ENCODE measurements at places on chromosomes 11 and 22.

- DNase-seq: no peak
Observed at GRCh38 chr11:83744620-83745192, 458.5 kb upstream of the CCDC90B start.

GRCh38 chr22:47445716-47446290 is 683.4 kb downstream of the TBC1D22A start:
- no peak for DNase-seq

DNA sequence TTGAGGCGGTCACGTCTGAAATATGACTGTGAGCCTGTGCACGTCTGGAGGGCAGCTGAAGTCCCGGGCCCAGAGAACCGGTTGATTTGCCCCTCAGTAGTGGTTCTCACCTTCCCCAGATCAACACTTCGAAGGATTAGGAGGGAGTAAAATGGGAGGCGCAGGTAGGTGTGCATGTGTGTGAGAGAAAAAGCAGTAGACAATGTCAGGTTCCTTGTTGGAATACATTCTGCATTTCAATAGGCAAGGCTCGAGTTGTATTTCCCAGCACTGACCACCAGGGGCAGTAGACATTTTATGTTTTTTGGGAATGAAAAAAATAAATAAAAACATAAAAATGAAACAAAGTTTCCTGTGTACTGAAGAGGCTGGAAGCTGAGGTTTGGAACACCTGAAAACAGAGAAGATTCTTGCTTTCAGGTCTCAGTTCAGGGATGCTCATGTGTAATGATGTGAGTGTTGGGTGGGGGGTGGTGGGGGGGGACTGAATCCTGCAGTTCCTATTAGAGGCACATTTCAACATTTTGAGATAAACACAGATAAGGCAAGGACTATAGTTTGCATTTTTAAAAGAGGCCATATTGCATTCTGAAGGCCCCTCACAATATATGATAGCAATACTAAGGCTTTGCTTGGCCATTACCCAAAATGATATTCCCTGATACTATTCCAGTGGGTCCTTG is 333.9 kb downstream of the CADM1 start:
- no peak for DNase-seq

DNA sequence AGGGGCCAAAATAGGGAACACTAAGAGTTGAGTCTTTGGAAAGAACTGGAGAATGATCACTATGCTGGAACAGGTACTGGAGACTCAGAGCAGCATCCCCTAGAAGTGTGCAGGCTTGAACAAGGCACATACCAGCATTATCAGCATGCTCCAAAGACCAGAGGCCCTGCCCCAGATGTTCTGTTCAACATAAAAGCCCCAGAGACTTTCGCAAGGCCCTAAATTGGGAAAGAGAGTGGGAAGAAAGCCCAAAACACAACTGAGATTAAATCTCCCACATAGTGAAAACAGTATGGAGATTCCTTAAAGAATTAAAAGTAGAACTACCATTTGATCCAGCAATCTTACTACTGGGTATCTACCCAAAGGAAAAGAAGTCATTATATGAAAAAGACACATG is 9.4 kb downstream of the CNGA4 start:
- DNase-seq: no peak

- no peak for DNase-seq
Observed at GRCh38 chr11:34986883-34987520, 70.6 kb downstream of the PDHX start.

- no peak for DNase-seq
Observed at GRCh38 chr11:16936643-16937042, 77.6 kb downstream of the PLEKHA7 start.

DNA sequence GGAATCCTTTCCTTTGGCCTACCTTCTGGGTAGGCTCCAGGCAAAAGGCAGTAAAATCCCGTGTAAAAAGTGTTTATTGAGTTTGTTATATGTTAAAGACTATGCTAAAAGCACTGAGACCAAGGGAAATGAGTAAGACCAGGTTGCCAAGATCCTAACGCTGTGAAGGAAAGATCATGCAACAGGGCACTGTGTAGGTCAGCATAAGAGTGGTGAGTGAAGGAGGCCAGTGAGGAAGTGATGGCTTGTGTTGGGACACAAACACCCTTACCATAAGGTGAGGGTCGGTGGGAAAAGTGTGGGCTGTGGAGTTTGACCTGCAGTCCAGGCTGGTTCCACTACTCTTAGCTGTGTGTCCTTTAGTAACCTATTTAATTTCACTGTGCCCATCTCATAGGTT is 202.1 kb downstream of the DBX1 start:
- no peak for DNase-seq

DNA sequence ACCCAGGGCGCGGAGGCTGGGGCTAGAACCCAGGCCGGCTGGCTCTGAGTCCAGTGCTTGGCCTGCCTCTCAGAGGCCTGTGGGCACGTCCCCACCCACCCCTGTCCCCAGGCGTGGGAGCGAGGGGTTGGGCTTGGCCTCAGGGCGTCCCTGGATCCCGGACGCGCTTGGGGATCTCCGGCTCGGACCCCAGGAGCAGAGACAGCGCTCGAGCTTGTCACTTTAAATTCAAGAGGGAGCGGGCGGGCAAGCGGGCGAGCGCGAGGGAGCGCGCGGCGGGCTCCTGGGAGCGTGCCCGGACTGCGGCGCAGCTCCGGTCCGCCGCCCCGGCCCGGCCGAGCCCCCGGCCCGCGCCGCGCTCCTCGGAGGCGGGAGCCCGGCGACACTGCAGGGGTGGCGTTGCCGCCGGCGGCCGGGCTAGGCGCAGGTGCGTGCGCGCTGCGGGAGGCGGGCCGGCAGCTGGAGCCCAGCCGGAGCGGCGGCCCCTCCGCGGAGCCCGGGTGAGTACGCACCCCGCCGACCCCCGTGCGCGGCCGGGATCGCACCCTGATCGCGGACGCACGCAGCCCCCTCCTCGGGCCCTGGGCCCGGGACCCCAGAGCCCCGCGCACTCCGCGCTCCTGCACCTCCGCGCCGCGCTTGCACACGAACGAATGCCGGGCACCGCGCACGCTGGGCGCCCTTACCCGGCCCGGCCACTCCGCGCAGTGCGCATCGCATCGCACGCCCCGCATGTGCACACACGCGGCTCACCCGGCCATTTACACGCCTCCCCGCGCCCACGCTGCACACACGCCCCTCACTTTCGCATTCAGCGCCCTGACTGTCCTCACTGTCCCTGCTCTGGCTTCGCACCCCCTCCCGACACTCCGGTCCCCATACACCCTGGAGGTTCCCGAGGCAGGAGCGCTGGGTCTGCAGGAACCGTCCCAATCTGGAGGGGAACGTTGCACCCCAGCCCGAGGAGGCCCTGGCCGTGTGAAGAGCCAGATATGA is at the start of gene SYT12:
SYT12 (plus strand) TSS at position 174 of the 996 bp plus-strand sequence. CDS start 7,011 bp downstream, outside the sequence.
- DNase-seq: no peak

- no peak for DNase-seq
Observed at GRCh38 chr11:117538263-117539135, 210.8 kb downstream of the CEP164 start.

DNA sequence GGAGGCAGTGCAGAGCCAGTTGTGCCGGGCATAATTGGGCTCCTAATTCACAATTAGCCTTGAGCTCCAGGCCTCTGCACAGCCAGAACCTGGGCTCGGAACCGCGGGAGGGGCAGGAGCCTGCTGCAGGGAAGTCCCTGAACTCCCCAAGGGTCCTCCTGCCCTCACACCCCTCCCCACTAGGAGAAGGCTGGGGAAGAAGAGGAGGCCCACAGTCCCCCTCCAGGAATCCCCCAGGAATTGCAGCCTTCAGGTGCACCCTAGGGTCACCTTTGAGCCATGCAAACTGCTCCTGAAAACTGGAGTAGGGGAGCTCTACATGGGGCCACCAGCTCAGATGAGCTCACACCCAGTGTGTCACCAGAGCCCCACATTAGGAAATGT is 93.8 kb upstream of the LMO1 start:
- DNase-seq: no peak

DNA sequence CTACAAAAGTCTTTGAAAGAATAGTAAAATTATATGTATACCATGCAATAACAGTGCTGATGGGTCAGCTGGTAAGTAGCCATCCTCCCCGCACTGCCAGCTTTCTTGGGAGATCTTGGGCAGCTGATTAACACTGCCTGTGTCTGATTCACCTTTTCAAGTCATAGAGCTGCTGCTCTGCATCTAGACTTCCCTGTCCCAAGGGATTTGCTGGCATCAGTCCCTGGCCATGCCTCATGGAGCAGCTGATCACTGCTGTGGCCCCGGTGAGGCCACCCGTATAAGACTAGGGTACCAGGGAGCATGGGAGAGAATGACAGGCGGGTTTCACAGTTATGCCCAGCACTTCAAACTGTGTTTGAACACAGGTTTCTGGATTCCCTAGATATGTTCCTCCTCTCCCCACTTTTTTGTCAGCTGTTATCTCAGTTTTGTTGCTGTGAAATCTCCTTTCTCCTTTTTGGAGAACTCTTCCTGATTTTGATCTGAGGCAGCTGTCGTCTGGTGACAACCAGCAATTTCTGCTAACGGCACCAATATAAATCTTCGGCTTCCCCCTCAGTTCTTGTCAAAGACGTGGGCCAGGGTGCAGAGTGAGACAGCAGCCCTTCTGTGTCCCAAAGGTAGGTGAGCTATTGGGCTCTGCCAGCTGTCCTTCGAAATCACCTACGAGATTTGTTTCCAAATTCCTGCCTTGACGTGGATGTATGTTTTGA is 438.9 kb downstream of the NTM start:
- no peak for DNase-seq

GRCh38 chr22:21758091-21758864 is 22.7 kb upstream of the YPEL1 start:
- no peak for DNase-seq

- no peak for DNase-seq
Observed at GRCh38 chr11:12008790-12009616, 577 bp upstream of the DKK3 start.

GRCh38 chr11:45902452-45903380 is 4.4 kb downstream of the FREY1 start:
- no peak for DNase-seq

DNA sequence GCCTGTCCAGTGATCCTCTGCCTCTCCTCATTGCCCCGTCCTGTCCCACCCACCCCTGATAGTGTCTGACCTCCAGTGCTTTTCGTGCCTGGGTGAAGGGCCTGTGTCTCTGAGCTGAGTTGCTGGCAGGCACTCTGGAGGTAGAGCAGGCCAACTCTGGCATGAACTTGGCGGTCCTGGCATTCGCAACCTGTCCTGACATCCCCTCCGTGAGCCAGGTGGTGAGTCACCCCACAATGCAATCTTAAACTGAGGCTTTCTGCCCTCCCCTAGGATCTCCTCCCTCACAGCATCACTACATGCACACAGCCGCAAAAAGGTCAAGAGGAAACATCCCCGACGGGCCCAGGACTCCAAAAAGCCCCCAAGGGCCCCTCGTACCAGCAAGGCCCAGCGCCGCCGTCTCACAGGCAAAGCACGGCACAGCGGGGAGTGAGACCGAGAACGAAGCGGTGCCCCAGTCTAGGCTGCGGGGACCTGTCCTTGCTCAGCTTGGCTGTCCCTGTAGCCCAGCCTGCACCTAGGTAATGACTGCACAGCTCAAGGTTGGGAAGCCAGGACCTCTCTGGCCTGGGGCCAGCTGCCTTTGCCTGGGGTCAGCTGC is 4.9 kb downstream of the NOL12 start:
- no peak for DNase-seq
